ENCODE measurements at places on chromosomes 7 and 10. TPM values are rescaled to one million over a fixed set of nuclear protein-coding genes. Genes with fewer than 3 reads are reported as not detected.

GRCh38 chr7:122544463-122544862 is 154.5 kb downstream of the RNF133 start:
- no peaks in the 10 kb centered on the region for H3K27me3 ChIP-seq
- no peak overlapping the region for H3K27ac ChIP-seq
- no peaks in the 10 kb centered on the region for H3K36me3 ChIP-seq
- DNase-seq, result no peak
- H3K4me1 ChIP-seq, result no peaks in the 10 kb centered on the region
- H3K4me3 ChIP-seq, result no peak overlapping the region

DNA sequence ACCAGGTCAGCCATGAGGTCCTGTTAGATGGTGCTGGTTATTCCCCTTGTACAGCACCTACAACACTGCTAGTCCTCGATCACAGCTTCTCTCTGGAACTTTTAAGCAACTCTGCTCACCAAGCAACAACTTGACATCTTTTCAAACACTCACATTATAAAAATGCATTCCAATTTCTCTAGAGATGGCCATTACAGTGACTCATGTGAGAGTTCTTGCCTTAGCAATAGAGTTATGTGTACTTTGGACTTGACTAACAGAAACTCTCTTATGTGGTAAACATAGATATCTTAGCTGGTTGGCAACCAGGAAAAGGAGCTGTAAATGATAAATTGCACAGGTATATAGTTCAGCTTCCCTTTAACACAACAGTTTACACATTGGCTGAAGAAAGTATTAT is 122.2 kb downstream of the PDE1C start:
- no peaks in the 10 kb centered on the region for H3K27me3 ChIP-seq
- DNase-seq, result no peak
- peak overlapping the region; percentile 88 for H3K27ac ChIP-seq
- H3K4me3 ChIP-seq, result no peak overlapping the region
- H3K4me1 ChIP-seq, result peaks cover 15% of the 10 kb centered on the region

DNA sequence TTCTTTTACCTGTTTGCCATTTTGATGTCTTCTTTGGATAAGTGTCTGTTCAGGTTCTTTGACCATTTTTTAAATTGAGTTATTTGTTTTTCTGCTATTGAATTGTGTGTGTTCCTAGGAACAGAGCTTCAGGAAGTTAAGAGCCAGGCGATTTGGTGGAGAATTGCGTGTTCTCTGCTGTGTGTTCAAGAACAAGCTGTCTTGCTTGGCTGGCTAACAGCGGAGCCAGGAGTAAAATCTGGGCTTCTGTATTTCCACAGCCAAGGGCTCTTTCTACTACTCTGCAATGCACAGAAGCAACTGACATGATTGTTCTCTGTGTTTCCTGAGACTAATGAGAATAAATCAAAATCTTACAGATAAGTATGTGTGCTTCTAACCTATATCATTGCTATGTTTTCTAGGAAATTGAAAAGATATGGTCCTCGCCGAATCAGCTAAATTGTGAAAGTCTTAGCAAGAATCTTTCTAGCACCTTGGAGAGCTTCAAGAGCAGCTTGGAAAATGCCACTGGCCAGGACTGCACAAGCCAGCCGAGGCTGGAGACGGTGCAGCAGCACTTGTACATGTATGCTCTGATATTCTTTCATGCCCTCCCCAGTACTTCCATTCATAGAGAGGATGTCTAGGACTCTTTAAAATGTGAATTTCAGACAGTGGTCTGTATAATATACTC is 124.2 kb downstream of the ABCA13 start:
- DNase-seq, result no peak
- H3K4me3 ChIP-seq, result no peak overlapping the region
- H3K27me3 ChIP-seq, result no peaks in the 10 kb centered on the region

- no peaks in the 10 kb centered on the region for H3K27me3 ChIP-seq
- no peak overlapping the region for H3K27ac ChIP-seq
- peaks cover 21% of the 10 kb centered on the region for H3K4me1 ChIP-seq
Measured at GRCh38 chr10:73556855-73557254, 34.3 kb downstream of the USP54 start.

GRCh38 chr10:60878224-60878623 is 65.8 kb downstream of the RHOBTB1 start:
- no peak for DNase-seq
- H3K27me3 ChIP-seq, result no peaks in the 10 kb centered on the region
- no peak overlapping the region for H3K4me3 ChIP-seq
- peaks cover 13% of the 10 kb centered on the region for H3K36me3 ChIP-seq
- no peak overlapping the region for H3K27ac ChIP-seq

DNA sequence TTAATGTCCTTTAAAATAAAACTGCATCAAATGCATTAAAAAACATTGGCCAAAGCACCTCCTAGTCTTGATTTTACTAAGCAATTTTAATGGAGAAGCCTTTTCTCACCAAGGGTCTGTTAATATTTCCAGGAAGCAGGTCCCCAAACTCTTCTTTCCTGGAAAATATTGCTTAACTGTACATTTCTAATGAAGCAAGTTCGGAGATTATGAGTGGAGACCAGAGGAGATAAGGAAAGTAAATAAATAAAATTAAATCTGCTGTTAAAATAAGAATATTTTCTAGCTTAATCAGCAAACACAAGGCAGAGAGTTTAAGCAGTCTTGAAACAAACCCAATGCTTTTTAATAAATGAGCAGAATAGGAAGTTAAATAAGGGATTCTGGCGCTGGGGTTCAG is 322.4 kb downstream of the PTEN start:
- H3K36me3 ChIP-seq, result no peaks in the 10 kb centered on the region
- peaks cover 2% of the 10 kb centered on the region for H3K4me1 ChIP-seq

DNA sequence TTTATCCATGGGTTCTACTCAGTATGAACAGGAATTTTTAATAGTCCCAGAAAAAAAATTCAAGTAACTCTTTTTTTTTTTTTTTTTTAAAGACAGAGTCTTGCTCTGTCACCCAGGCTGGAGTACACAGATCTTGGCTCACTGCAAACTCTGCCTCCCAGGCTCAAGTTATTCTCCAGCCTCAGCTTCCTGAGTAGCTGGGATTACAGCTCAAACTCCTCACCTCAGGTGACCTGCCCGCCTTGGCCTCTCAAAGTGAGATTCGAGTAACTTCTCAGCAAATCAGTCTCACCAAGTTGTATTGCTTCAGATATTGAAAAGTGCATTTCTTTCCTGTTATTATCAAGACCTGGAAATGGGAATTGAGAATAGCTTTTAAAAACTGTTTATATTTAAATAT is 281.2 kb upstream of the MINDY3 start:
- DNase-seq, result no peak
- no peaks in the 10 kb centered on the region for H3K36me3 ChIP-seq
- H3K27ac ChIP-seq, result no peak overlapping the region
- no peaks in the 10 kb centered on the region for H3K27me3 ChIP-seq

DNA sequence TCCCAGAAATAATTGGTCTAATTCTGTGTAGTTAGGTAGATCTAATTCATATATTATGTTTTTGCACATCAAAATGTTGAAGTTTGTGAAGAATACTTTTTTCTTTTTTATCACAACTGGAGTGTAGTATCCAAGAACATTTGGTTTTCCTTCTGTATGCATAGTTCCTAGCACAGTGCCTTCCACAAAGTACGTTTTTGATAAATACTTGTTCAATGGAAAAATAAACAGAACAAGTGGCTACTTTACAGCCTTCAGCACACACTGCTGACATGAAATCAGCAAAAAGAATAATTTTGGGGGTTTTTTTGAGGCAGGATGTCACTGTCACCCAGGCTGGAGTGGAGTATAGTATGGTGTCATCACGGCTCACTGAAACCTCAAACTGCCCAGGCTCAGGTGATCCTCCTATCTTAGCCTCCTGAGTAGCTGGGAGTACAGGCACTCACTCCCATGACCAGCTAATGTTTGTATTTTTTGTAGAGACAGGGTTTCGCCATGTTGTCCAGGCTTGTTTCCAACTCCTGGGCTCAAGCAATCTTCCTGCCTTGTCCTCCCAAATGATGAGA is 27.9 kb downstream of the TARP start:
- no peaks in the 10 kb centered on the region for H3K36me3 ChIP-seq
- H3K27me3 ChIP-seq, result peaks cover 2% of the 10 kb centered on the region
- DNase-seq, result no peak
- H3K4me3 ChIP-seq, result no peak overlapping the region
- H3K4me1 ChIP-seq, result no peaks in the 10 kb centered on the region

GRCh38 chr7:126570845-126571244 is 681.9 kb downstream of the GRM8 start:
- no peaks in the 10 kb centered on the region for H3K27me3 ChIP-seq
- peaks cover 7% of the 10 kb centered on the region for H3K4me1 ChIP-seq
- DNase-seq, result no peak
- H3K27ac ChIP-seq, result no peak overlapping the region

GRCh38 chr7:114630201-114630990 is 215.8 kb downstream of the FOXP2 start:
- H3K27me3 ChIP-seq, result no peaks in the 10 kb centered on the region
- peak overlapping the region; percentile 4 for H3K27ac ChIP-seq
- no peaks in the 10 kb centered on the region for H3K36me3 ChIP-seq
- H3K4me3 ChIP-seq, result no peak overlapping the region
- DNase-seq, result no peak
- H3K4me1 ChIP-seq, result peaks cover 7% of the 10 kb centered on the region

DNA sequence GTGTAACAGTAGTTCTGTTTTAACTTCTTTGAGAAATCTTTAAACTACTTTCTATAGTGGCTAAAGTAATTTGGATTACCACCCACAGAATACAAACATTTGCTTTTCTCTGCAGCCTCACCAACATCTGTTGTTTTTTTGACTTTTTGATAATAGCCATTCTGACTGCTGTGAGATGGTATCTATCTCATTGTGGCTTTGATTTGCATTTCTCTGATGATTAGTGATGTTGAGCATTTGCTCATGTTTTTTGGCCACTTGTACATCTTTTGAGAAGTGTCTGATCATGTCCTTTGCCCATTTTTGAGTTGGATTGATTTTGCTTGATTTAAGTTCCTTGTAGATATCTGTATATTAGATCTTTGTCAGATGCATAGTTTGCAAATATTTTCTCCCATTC is 66.7 kb downstream of the RNF133 start:
- no peak overlapping the region for H3K4me3 ChIP-seq
- no peak for DNase-seq
- no peaks in the 10 kb centered on the region for H3K36me3 ChIP-seq
- H3K27ac ChIP-seq, result no peak overlapping the region
- no peaks in the 10 kb centered on the region for H3K27me3 ChIP-seq

GRCh38 chr7:157941210-157941609 is 604.4 kb downstream of the DNAJB6 start:
- H3K27ac ChIP-seq, result no peak overlapping the region
- DNase-seq, result no peak
- H3K36me3 ChIP-seq, result no peaks in the 10 kb centered on the region
- H3K27me3 ChIP-seq, result no peaks in the 10 kb centered on the region

GRCh38 chr10:88886557-88886956 is 6.5 kb downstream of the STAMBPL1 start:
- no peak for DNase-seq
- H3K27ac ChIP-seq, result no peak overlapping the region
- peaks cover 51% of the 10 kb centered on the region for H3K27me3 ChIP-seq
- H3K4me1 ChIP-seq, result no peaks in the 10 kb centered on the region

DNA sequence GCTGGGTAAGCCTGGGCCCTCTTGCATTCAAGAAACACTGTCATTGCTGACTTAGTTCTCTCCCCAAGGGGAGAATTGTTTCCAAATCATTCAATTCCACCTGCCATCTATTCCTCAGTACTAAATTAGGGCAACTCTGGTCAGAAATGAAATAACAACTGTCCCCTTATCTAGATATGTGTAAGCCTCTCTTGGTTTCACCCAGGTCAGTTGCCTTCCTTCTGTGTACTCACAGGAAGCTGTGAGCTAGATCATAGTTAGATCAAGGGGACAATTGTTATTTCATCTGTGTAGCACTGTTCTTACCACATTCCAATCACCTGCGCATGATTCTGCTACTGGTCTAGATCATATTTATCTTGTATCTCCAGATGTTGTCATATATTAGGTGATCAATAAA is 483.0 kb upstream of the SORCS1 start:
- no peak overlapping the region for H3K4me3 ChIP-seq
- no peaks in the 10 kb centered on the region for H3K27me3 ChIP-seq

DNA sequence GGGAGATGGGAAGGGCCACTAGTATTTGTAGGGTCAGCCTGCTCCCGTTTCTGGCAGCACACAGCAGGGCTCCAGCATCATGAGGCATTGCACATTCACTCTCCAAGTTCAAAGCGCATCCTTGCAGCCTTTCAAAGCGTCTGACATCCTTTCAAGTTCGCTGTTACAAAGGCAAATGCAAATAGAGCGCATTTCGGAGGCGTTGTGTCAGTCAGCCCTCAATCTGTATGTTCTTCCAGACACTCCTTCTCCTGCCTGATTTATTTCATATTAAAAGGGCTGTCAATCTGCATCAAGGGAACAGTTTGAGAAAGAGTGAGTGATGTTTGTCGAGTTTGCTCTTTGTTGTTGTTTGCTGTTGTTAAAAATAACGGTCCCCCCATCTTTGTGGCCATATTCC is 188.5 kb downstream of the SNX10 start:
- no peak overlapping the region for H3K27ac ChIP-seq
- peaks cover 6% of the 10 kb centered on the region for H3K27me3 ChIP-seq
- DNase-seq, result no peak
- no peaks in the 10 kb centered on the region for H3K36me3 ChIP-seq
- no peak overlapping the region for H3K4me3 ChIP-seq

- peak overlapping the region; percentile 29 for H3K27ac ChIP-seq
- no peaks in the 10 kb centered on the region for H3K27me3 ChIP-seq
- no peak for DNase-seq
Measured at GRCh38 chr7:138565451-138566114, 105.5 kb downstream of the TRIM24 start.

- H3K27ac ChIP-seq, result no peak overlapping the region
- DNase-seq, result no peak
- H3K4me1 ChIP-seq, result no peaks in the 10 kb centered on the region
- no peak overlapping the region for H3K4me3 ChIP-seq
- H3K27me3 ChIP-seq, result no peaks in the 10 kb centered on the region
- H3K36me3 ChIP-seq, result no peaks in the 10 kb centered on the region
Measured at GRCh38 chr10:24790599-24790998, 66.9 kb upstream of the ARHGAP21 start.

GRCh38 chr7:14894826-14895225 is 7.7 kb downstream of the DGKB start:
- H3K4me1 ChIP-seq, result no peaks in the 10 kb centered on the region
- no peaks in the 10 kb centered on the region for H3K36me3 ChIP-seq
- no peak overlapping the region for H3K4me3 ChIP-seq
- peaks cover 10% of the 10 kb centered on the region for H3K27me3 ChIP-seq
- DNase-seq, result no peak

The LLCFC1 gene
- total RNA-seq, result not detected

The BAIAP2L1 gene
- 32.7 TPM for total RNA-seq

The HOXA10 gene
- not detected for total RNA-seq

The PPP1R17 gene
- total RNA-seq, result 0.96 TPM

The PCLO gene
- total RNA-seq, result 11.9 TPM

The MYOZ1 gene
- 0.31 TPM for total RNA-seq

The CPED1 gene
- total RNA-seq, result 1.1 TPM

The CFAP46 gene
- total RNA-seq, result 15.4 TPM

The NRBF2 gene
- total RNA-seq, result 21.2 TPM

The SEMA3D gene
- 27.9 TPM for total RNA-seq

The PRPS1L1 gene
- not detected for total RNA-seq

The AKR1C8 gene
- total RNA-seq, result not detected

The RTKN2 gene
- total RNA-seq, result 13.2 TPM
